ENCODE measurements at places on chromosomes 1 and 21.
A peak's percentile ranks its signal among the peaks of the same experiment; 100 is the strongest.

DNA sequence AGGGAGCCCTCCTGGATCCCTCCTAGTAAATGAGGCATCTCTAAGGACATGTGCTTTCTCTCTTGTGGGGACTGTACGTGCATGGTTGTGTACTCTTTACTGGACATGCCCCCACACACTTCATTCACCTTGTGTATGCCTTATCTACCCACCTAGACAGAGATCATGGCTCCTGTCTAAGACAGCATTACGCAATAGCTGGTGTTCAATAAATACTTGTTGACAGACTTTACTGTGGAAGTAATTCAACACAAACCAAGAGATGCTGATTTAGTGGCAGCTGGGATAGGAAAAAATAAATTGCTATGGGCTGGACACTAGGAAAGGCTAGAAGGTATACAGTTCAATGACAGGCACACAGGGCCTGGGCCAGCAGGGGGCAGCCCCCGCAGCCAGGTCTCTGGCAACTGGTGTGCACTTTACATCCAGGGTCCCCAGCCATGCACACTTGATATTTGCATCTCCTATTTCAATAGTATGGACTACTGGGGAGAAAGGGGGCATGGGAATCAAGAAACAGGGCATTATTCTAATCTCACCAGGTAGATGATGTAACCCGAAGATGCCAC lies 24.2 kb downstream of the TRABD2B start:
- DNase-seq: no peak

DNA sequence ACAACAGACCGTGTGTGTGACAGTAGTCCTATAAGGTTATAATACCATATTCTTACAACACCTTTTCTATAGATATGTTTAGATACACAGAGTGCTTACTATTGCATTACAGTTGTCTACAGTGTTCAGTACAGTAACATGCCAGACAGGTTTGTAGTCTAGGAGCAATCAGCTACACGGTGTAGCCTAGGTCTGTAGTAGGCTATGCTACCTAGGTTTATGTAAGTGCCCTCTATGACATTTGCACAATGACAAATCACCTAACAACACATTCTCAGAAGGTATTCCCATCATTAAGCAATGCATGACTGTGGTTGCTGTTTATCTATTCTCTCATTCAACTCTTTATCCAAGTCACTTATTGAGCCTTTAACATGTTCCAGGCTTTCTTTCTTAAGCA lies 1.8 kb upstream of the WLS start:
- DNase-seq: no peak

- DNase-seq: no peak
These were observed 528.6 kb downstream of the LTN1 start for GRCh38 chr21:28464095-28464494.

DNA sequence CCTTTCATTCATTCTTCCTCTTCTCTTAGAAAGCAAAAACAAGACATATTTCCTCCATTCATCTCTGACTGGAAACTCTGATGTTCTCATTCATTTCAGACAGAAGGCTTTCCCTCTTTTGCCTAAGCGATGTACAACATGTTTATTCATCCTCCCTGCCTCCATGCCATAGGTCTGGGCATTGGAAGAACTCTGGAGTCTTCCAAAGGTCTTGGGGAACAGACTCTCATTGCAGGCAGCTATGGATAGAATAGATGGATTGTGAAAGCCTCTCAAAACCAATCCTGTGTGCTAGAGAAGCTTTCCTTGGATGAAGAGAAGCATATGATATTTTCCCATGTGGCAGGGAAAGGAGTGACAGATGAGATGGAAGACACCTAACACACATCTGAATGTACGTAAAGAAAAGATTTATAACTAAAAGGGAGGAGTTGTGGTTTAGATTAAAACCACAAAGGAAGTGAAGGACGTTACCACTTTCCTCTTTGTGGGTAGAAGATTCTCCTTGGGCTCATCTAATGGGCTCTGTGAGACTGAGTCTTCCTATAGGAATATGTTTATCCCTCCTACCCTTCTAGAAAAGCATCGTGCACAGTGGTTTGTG lies 38.7 kb downstream of the BCL9 start:
- DNase-seq: no peak

DNA sequence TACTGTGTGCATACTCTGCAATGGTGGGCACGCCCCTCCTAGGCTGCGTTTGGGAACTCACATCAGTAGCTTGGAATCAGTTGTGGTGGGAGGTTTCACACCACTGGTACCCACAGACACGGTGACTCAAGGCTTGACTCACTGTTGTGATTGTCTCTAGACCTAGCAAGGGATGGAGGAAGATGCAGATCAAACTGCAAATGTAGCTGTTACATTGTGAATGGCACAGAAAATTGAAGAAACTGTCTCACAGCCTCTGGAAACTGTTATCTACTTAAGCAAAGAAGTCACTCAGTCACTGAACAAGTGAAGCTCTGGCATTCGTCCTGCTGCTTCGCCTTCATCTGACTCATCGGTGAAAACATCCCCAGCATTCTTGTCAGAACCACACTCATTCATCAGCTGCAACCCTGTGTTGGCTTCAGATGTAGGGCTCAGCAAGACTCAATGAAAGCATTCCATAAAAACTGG lies 59.5 kb downstream of the POFUT2 start:
- DNase-seq: no peak

- no peak for DNase-seq
These were observed 21.7 kb upstream of the IRF2BP2 start for GRCh38 chr1:234631721-234632125.

DNA sequence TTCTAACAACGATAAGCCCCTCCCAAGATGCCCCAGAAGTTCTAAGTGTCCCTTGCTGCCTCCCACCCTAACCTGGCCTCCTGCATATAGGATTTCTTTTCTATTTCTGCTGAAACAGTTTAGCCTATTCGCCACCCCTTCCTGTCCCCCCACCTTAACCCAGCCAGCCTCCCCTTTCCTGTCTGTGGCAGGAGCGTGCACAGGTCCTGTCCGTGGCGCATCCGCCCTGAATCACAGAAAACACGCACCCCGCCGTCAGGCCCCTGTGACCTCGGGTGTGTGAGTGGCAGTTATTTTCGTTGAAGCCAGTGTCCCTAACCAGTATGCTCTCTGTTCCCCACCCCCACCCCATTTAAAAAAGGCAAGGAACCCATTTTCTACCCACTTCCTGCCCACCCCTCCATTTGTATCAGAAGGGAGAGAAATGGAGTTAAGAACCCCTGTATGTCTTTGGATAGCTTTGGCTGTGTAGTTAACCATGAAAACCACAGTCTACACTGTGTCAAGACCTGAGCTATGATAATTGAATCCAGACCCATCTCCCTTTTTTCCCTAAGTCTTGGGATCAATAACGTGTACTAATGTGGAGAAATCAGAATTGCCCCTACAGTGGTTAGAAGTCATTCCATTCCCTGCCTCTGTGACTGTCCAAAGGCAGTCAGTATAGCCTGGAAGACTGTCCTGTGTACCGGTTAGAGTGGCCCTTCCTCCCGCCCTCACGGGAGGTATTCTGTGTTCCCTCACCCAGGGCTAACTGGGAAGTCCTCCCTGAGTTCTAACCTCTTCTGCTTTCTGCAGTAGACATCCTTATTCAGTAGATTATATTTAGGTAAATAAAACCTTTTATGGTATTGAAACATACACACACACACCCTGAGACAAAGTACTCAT lies 1.8 kb downstream of the PLEKHO1 start:
- no peak for DNase-seq

GRCh38 chr1:241808265-241808664 lies 39.7 kb upstream of the EXO1 start:
- no peak for DNase-seq

DNA sequence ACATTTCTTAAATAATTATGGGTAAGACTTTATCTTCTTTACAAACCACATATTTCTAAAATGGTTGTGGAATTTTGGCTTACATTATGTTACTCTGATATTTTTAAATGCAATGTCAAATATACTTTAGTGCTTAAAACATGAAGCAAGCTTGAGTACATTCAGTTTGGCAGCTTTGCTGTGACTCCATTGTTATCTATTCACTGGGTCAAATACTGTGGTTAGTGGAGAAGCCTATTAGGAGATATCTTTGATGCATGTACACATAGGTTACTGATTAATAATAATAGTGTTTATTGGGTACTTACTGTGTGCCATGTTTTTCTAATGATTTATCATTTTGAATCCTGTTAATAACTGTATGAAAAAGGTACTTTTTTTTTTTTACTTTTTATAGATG lies 520.4 kb upstream of the B3GALT2 start:
- no peak for DNase-seq

DNA sequence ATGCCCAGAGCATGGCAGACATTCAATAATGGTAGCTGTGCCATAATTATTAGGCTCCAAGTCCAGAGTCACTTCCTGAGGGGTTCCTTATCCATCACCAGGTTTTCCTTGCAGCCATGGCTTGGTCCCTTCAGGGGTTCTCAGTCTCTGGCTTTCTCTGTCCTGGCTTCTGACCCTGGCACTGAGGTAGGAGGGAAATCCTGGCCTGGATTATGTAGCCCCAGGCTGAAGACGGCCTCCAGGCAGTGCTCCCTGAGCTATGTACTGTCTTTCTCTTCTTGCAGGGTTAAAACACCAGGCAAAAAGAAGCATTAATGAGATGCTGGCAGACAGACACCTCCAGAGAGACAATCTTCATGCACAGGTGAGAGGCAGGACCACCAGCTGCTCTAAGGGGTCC lies 9.5 kb upstream of the PADI3 start:
- DNase-seq: peak; percentile 29

- no peak for DNase-seq
These were observed 20.1 kb upstream of the ADAR start for GRCh38 chr1:154628121-154628405.

GRCh38 chr21:39071623-39072214 lies 111.5 kb downstream of the PSMG1 start:
- DNase-seq: no peak

DNA sequence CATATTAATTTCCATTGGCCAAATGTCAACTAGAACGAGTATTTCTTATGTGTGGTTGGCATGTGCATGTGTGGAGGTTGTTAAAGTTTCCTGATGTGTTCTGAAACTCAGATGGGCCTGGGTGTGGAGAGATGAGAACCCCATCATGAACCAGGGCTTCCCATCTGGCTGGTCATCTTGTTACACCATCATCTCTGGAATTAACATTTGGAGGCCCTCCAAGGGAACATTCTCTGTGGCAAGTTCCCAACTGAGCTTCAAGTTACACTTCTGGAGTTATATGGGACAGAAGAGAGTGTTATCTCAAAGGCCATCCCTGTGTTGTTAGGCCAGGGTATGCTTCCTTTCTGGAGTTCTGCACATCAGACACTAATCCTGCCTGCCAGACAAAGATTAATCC lies 183.6 kb downstream of the TTLL7 start:
- no peak for DNase-seq

GRCh38 chr1:152112101-152112884 lies 3.0 kb downstream of the TCHH start:
- DNase-seq: no peak

DNA sequence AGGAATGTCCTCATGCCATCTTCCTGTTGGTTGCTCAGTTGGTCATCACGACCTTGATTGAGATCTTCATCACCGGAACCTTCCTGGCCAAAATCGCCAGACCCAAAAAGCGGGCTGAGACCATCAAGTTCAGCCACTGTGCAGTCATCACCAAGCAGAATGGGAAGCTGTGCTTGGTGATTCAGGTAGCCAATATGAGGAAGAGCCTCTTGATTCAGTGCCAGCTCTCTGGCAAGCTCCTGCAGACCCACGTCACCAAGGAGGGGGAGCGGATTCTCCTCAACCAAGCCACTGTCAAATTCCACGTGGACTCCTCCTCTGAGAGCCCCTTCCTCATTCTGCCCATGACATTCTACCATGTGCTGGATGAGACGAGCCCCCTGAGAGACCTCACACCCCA lies 42.9 kb downstream of the KCNJ15 start:
- DNase-seq: no peak

- no peak for DNase-seq
These were observed 23.9 kb downstream of the GPR161 start for GRCh38 chr1:168112673-168113305.

DNA sequence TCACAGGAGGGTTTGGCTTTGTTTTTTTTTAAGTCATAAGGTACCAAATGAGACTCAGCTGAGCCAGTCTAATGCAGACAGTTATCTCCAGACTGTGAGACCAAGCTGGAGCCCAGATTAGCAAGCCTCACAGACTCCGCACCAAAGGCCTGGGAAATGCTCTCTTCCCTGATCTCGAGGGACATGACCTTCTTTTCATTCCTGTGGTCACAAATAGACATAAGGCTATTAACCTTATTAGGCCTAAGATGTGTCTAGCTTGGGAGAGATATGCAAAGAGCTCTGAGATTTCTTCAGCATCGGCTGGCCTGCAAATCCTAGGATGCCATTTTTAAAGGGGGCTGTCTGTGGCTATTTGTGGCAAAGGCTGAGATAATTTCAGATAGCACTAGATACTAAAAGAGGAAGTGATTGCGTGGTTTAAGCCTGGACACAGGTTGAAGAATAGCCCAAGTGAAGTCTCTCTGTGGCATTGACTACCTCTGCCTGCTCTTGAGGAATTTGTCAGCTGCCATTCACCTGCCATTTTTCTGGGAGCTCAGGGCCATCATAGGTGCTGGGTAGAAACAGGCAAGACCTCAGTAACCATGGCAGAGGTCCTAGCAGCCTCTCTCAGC lies 301.3 kb downstream of the SIPA1L2 start:
- DNase-seq: no peak

DNA sequence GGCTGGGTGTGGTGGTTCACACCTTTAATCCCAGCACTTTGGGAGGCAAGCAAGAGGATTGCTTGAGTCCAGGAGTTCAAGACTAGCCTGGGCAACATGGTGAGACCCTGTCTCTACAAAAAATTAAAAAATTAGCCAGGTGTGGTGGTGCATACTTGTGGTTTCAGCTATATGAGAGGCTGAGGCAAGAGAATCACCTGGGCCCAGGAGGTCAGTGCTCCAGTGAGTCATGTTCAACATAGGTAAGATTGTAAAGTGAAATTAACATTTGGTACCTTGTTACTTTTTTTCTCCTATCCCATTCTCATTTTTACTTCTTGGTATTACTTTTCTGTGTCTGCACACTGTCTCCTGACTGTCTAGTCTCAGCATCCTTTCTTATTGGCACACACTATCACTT lies 19.0 kb downstream of the MAGI3 start:
- DNase-seq: no peak

- DNase-seq: no peak
These were observed 68.5 kb downstream of the ATP2B4 start for GRCh38 chr1:203695116-203695515.

DNA sequence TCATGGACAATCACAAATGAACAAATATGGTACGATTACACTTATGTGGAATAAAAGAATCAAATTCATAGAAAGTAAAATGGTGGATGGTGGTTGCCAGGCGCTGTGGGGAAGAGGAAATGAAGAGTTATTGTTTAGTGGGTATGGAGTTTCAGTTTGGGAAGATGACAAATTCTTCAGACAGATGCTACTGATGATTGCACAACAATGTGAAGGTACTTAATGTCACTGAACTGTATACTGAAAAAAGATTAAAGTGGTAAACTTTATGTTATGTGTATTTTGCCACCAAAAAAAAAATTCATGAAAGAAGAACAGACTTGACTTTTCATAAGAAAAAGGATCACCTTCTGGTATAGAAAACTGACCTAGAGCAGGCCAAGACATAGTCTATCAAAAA lies 745.6 kb upstream of the CXADR start:
- no peak for DNase-seq

GRCh38 chr1:23215751-23216449 lies 1.4 kb downstream of the HTR1D start:
- no peak for DNase-seq
